ENCODE measurements at places on chromosomes 13 and 19. TPM values are rescaled to one million over a fixed set of nuclear protein-coding genes. Genes with fewer than 3 reads are reported as not detected.

SLC25A41 gene
- total RNA-seq: 0.46 TPM

CDADC1 gene
- 9.7 TPM for total RNA-seq

DNA sequence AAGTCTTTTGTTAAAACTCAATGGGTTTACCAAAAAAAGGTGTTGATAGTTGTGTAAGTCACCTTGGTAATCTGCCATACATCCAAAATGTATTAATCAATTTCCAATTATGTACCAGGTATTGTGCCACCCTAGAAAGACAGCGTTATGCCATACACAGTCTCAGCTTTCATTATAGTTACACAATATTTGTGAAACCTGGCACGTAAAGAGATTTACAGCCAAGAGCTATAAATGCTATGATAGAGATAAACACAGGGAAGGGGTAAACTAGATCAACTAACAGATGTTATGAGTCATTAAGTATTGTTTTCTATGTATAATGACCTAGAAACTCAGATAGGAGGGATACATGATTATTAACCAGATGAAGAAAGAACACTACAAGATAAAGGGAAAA, 725.6 kb upstream of the SLITRK5 start:
- H3K27ac ChIP-seq: no peak overlapping the region
- H3K27me3 ChIP-seq: no peaks in the 10 kb centered on the region
- no peak for DNase-seq
- H3K4me3 ChIP-seq: no peak overlapping the region
- H3K4me1 ChIP-seq: no peaks in the 10 kb centered on the region
- H3K36me3 ChIP-seq: no peaks in the 10 kb centered on the region

- no peak for DNase-seq
- no peak overlapping the region for H3K4me3 ChIP-seq
- H3K4me1 ChIP-seq: peaks cover 3% of the 10 kb centered on the region
- H3K27ac ChIP-seq: no peak overlapping the region
- no peaks in the 10 kb centered on the region for H3K36me3 ChIP-seq
Observed at GRCh38 chr13:78133511-78133910, 214.9 kb upstream of the EDNRB start.

- no peaks in the 10 kb centered on the region for H3K4me1 ChIP-seq
- no peaks in the 10 kb centered on the region for H3K27me3 ChIP-seq
Observed at GRCh38 chr19:37355901-37356300, 15.0 kb upstream of the ZNF527 start.

CD33 gene
- 0.26 TPM for total RNA-seq

SLITRK6 gene
- not detected for total RNA-seq

PSG11 gene
- total RNA-seq: not detected

ETV2 gene
- total RNA-seq: 0.37 TPM

All from activated CD4-positive, alpha-beta T cell treated with anti-CD3 and anti-CD28 coated beads for 36 hours (primary cell).